T-helper 17 cell (primary cell): ENCODE measurements at places on chromosomes 7 and 10. TPM values are rescaled to one million over a fixed set of nuclear protein-coding genes. Genes with fewer than 3 reads are reported as not detected.

The AQP1 gene
- total RNA-seq = 0.35 TPM

The GLCCI1 gene
- 43.5 TPM for total RNA-seq

The KIF11 gene
- total RNA-seq = 1.3 TPM

The DPP6 gene
- total RNA-seq = not detected

The PON3 gene
- not detected for total RNA-seq

The MNX1 gene
- total RNA-seq = 0.21 TPM

The AUTS2 gene
- total RNA-seq = 84.2 TPM

The TMEM176B gene
- not detected for total RNA-seq

The IFIT2 gene
- total RNA-seq = 17.6 TPM

The STRIP2 gene
- total RNA-seq = 2.1 TPM

The GNGT1 gene
- not detected for total RNA-seq

The TRIM50 gene
- total RNA-seq = not detected

The ERVW-1 gene
- not detected for total RNA-seq

The MYO3A gene
- total RNA-seq = not detected

The UNCX gene
- total RNA-seq = not detected

The CC2D2B gene
- 0.55 TPM for total RNA-seq

The BICC1 gene
- not detected for total RNA-seq

The MBL2 gene
- not detected for total RNA-seq

The COL17A1 gene
- total RNA-seq = not detected

The TAS2R39 gene
- not detected for total RNA-seq

The ANKRD61 gene
- total RNA-seq = not detected

The PLA2G12B gene
- not detected for total RNA-seq

The THSD7A gene
- not detected for total RNA-seq

The VIPR2 gene
- not detected for total RNA-seq
